Caki2 (cell line): ENCODE measurements at places on chromosomes 3 and 15.

- DNase-seq: no peak
Observed at GRCh38 chr3:180617049-180617448, 15.1 kb downstream of the TTC14 start.

DNA sequence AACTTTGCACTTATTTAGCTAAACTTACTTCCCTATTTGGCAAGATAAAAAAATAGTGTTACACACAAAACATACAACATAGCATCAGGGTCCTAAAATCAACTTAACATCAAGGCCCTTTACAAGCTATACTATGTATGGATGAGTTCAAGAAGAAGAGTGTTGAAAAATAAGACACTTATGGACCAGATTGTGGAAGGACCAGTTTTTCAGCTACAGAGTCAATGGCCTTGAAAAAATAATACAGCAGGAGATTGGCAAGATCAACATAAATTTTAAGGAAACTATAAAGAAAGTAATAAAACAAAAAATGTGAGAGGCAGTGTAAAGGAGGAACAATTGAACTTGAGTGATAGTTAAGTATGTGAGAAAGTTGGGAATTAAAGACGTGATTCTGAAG, 66.3 kb upstream of the BBX start:
- no peak for DNase-seq

GRCh38 chr3:159560214-159560979, 428.2 kb upstream of the IL12A start:
- DNase-seq: no peak

DNA sequence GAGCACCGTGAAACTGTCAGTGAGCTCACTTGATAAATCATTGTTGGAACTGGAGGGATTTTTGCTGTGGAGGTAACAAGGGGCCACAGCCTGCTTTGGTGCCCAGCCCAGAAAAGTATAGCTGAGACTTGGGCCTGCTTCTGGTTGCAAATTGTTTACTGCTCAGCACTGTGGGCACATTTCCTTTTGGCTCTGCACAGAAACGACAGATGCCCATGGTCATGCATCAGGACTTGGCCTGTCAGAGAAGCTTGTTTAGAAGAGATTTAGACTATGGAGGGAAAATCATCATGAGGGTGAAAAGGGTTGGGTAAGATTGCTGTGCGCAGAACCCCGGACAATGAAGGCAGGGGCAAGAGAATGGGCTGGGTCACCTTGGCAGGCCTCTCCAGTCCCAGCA, 286.1 kb upstream of the CTNNB1 start:
- no peak for DNase-seq

GRCh38 chr3:56102032-56102431, 366.2 kb downstream of the ERC2 start:
- DNase-seq: no peak

DNA sequence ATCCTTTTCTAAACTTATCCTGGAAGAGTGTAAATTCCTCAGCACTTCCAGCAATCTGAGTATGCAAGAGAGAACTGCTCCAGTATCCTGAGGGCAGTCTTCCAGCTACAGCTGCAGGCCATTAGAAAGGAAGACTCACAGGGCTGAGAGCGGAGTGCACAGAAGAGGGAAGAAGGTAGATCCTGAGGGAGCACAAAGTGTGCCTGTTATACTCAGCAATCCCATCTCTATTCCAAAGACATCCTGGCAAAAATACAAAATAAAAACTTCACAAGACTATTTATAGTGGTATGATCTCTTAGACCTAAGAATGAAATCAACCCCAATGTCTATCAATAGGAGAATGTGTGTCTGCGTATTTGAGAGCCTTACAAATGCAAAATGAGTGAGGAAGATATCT, 292.0 kb downstream of the ZIC1 start:
- DNase-seq: no peak

GRCh38 chr3:12436514-12437220, 47.6 kb upstream of the TSEN2 start:
- no peak for DNase-seq

GRCh38 chr15:26050984-26051383, 187.9 kb upstream of the ATP10A start:
- no peak for DNase-seq

DNA sequence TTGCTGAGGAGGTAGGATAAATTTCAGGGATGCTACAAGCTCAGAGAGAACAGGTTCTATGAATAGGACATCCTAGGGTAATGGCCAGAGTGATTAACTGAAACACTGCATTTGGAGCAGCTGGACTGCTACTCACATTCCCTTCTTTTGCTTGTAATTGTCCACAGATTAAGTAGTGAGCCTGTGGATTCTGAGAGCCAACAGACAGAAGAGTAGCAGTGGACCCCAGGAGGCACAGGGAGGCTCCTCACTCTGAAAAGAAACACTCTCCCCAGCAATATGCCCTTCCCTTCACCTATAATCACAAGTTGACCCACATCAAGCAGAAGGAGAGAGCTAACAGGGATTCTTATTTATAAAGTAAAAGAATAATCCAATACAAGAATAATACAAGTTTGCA, 10.6 kb upstream of the RFX7 start:
- DNase-seq: no peak

DNA sequence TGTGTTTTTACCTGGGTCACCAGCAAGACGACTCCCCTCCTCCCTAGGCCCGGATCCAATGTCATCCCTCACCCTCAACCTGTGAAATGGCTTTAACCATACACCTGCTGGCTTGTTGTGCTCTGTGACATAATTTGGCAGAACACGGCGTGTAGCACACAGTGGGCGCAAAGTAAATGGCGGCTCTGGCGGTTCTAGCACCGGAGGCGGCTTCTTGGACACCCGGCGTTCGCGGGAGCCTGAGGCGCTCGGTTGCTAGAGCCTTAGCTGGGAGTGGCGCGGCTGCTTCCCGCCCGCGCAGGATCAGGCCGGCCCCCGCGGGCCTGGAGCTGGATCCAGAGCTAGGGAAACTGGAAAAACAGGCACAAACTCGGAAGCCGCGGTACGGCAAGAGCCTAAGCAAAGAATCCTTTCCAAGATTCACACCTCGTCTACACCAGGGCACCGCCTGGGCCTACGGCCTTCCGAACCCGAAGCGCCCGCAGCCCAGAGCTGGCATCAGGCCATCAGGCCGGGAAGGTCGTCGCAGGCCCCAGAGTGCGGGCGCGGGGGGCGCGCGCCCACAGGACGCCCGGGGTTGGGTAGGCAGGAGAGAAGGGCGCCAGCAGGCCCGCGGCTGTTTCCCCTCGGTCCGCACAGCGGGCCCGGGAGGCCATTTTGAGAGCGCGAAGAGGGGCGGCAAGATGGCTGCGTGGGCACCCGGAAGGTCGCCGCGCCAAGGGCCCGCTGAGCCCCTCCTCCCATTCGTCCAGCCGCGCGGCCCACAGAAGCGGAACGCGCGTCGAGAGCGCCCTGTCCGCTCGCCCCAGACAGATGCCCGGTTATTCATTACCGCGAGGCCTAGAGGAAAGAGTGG, 43.9 kb upstream of the POLG start:
- no peak for DNase-seq

- no peak for DNase-seq
Observed at GRCh38 chr3:89586256-89586655, 478.8 kb downstream of the EPHA3 start.

DNA sequence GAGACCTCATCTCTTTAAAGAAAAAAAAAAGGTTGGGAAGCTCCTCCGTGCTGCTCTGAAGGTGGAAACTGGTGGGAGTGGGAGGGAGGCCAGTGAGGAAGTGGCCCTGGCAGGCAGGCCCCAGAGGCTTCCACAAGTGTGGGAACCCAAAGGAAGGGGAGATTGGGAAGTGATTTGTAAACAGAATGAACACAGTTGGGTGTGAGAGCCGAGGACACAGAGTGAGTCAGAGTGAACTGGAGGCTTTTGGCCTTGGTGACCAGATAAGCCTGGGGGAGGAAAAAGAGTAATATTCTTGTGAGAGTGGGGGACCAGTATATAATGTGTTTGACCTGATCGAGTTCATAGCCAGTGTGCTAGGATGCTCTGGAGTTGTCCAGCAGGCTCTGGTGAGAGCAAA, 23.0 kb downstream of the MKRN2 start:
- DNase-seq: no peak

- no peak for DNase-seq
Observed at GRCh38 chr15:25785641-25786025, 77.5 kb downstream of the ATP10A start.

- no peak for DNase-seq
Observed at GRCh38 chr15:58541410-58542087, 109.8 kb downstream of the LIPC start.

GRCh38 chr3:17605032-17605431, 137.4 kb downstream of the TBC1D5 start:
- DNase-seq: peak; percentile 59

DNA sequence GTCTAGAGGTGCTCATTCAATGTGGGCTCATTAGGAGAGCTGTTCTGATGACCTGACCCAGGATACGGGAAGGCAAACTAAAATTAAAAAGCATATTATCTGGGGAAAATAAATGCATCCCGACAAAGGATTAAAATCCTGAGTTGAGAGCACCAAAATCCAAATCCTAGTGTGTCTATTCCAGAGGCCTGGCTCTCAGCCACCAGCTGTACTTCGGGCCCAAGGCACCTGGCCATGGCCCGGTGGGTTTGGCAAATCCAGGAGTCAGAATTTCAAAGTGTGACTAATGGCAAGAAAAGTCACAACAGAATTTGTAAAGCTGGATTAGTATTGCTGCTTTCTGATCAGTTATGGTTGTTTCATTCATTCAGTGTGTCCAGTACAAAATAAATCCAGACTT, 2.6 kb upstream of the LYSMD4 start:
- no peak for DNase-seq

DNA sequence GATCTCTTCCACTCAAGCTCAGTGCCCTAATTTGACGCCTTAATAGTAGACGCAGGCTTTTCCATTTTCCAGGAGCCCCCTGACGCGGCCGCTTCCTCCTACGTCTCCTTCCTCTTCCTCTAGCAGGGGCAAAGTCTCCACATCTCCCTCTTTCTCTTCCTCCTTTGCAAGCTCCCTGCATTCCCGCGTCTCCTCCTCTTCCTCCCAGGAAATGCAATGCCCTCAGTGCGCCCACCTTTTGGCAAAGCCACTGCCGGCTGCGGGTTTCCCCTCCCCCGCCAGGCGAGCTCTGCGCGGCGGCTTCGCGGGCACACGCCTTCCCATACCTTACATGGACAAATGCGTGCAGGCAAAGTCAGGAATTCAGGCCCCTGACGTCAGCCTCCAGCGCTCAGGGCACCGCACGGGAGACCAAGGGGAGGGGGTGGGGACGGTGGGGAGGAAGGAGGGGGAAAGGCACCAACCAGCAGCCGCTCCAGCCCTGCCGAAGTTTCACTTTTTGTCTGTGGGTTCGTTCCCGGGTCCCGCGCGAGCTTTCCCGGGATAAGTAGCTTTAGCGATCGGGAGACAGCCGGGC, 432 bp upstream of the LPP start:
- peak; percentile 88 for DNase-seq
